ENCODE measurements at places on chromosomes 4 and X.

DNA sequence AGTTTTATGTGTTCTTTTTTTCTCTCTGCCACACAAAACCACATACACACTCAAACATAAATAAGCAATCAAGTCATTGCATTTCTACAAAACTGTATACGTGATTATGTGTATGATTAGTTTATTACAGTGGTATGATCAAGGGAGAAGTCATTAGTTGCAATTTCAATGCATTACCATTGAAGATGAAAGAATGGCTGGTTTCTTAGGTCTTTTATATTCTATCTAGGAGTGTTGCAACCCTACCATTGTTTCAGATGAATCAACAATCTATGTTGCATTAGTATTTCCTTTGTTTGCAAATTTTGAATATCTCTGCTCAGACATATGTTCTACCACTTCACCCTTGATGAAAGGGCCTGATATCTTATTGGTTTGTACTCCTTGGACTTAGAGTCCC is 6.8 kb downstream of the ANXA3 start:
- DNase-seq: no peak

- DNase-seq: no peak
Measured at GRCh38 chr4:39718366-39719323, 20.7 kb downstream of the UBE2K start.

GRCh38 chr4:52676536-52676935 is 17.4 kb upstream of the USP46 start:
- DNase-seq: no peak

DNA sequence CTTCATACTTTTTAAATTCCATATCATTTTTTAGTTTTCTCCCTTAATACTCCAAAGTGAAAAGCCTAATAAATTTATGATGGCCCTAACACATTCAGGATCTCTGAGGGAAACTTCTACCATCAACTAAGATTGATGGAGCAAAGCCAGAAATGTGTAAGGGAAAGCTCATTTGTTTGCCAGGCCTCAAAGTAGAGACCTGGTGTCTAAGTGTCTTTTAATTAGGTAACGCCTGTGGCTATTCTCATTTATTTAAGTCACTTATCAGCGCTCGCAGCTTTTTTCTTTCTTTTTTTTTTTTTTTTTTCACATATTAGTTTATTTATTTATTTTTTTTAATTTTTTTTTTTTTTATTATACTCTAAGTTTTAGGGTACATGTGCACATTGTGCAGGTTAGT is 242.4 kb downstream of the TMA16 start:
- no peak for DNase-seq

DNA sequence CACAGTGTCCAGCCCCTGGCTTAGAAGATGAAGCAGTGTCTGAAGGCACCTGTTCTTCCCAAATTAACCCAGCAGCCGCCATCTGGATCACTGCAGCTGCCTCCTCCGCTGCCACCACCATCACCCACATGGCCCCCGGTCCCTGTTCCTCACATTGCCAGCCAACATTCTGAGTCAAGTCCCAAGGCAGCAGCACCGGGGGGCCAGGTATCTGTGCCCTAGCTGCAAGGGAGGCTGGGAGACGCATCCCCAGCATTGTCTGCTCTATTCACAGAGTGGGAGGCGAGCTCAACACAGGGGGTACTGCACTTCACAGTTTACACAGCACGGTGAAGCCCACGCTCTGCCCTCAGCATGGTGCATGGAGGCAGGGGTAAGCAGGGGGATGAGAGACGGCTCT is 42.3 kb upstream of the MAN2B2 start:
- no peak for DNase-seq

DNA sequence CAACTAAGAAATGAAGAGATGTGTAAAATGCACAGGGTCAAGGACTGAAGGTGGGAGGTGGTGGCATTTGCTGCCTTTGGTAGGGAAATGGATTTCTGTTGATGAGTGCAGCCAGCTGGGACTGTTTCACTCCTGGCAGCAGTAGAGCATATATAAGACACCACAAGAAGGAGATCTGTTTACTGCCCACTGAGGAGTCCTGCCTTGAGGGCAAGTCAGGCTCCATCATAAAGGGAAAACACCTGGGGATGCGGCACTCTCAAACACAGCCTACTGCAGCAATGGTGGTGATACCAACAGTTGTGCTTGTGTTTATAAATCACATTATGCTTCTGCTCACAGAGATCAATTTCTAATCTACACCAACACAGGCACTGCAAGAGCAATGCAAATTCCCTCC is 222.1 kb downstream of the TACR3 start:
- DNase-seq: no peak

DNA sequence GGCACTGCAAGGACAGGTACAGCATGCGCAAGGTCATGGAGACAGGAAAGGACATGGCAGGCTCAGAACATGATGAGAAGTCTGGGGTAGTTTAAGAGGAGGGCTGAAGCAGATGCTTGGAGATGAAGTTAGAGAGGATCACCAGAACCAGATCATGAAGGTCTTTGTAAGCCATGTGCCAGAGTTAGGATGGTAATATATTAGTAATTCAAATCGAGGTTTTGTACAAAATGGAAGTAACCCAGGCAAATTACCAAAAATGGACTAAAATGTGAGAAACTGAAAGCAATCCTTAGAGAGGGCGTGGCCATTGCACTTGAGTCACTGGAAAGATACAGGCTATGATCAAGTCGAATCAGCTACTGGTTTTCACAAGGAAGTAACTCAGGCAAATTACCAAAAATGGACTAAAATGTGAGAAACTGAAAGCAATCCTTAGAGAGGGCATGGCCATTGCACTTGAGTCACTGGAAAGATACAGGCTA is 13.5 kb downstream of the RXFP1 start:
- DNase-seq: no peak

DNA sequence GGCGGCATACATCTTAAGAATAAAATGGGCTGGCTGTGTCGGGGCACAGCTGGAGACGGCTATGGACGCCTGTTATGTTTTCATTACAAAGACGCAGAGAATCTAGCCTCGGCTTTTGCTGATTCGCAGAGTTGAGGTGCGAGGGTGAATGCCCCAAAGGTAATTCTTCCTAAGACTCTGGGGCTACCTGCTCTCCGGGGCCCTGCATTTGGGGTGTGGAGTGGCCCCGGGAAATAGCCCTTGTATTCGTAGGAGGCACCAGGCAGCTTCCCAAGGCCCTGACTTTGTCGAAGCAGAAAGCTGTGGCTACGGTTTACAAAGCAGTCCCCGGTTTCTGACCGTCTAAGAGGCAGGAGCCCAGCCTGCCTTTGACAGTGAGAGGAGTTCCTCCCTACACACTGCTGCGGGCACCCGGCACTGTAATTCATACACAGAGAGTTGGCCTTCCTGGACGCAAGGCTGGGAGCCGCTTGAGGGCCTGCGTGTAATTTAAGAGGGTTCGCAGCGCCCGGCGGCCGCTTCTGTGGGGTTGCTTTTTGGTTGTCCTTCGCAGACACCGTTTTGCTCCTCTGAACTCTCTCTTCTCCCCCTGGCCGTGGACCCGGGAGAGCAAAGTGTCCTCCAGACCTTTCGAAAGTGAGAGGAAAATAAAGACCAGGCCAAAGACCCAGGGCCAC is 1.9 kb downstream of the SHOX start:
- DNase-seq: no peak

- DNase-seq: peak; percentile 28
Measured at GRCh38 chr4:183876268-183876934, 28.7 kb upstream of the STOX2 start.

GRCh38 chrX:115330498-115331168 is 41.1 kb downstream of the LUZP4 start:
- DNase-seq: peak; percentile 41

- no peak for DNase-seq
Measured at GRCh38 chr4:26075583-26075982, 161.6 kb downstream of the SMIM20 start.

DNA sequence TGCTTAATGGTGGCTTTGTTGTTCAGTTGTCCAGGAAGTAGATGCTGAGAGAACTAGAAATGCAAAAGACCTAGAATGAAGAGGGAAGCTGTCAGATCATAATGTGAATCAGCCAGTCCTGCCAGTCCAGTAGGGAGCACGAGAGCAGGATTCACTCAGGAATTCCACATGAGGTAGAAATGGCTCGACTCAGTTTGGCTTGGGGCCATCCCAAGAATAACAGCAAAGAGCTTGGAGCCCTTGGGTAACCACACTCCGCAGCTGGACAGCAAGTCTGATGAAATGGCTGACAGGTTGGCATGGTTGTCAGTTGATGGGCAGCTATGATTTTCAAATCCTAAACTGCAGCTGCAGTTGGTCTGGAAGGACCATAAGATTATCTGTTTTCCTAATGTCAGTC is 44.5 kb upstream of the WDR1 start:
- no peak for DNase-seq

DNA sequence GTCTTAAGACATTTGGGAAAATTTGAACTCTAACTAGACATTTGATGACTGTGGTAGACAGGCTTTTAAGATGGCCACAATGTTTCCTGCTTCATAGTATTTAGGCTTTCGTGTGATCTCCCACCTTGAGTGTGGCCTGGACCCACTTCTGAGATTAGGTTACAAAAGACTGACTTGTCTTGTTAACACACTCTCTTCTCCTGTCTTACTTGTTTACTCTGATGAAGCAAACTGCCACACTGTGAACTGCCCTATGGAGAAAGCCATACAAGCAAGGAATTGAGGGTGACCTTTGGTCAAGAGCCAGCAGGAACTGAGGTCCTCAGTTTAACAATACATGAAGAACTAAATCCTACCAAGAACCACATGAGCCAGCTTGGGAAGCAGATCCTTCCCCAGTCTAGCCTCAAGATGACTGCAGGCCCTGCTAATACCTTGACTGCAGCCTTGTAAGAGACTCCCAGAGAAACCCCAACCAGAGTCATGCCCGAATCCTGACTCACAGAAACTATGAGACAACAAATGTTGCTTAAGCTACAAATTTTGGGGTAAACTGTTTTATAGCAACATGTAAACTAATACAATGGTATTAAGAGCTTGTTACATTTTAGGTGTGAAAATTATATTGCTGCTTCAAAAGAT is 20.3 kb downstream of the UBA6 start:
- DNase-seq: no peak

GRCh38 chr4:166956484-166956883 is 277.8 kb downstream of the SPOCK3 start:
- DNase-seq: no peak

DNA sequence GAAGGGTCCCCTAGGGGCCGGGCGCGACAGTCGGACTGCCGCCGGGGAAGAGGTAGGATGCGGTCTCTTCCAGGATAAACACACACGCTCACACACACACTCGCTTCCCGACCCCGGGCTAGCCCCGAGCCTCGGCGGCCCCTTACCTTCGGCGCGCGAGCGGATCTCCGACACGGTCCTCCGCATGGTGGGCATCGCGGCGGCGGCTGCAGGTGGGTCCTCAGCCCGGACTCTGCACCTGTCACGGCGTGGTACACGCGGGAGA is 294 bp downstream of the ATP8A1 start:
- DNase-seq: no peak

- no peak for DNase-seq
Measured at GRCh38 chr4:19831644-19832285, 419.9 kb upstream of the SLIT2 start.

DNA sequence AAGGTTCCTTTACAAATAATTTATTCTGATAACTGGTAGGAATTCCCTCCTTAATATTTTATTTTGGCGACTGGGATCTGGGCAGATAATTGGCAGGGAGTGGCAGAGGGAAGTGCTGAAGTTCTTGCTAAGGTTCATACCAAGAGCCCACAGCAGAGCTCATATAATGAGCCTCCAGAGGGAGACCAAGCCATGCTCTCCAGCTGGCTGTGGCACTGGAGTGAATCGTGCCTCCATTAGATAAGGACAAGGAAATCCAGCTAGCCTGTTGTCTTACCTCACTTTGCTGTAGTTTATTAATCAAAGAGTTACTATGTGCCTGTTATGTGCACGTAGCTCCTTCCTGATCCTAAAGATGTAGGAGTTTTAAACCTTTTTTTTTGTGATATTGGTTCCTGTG is 1.3 kb downstream of the ASB12 start:
- no peak for DNase-seq

- no peak for DNase-seq
Measured at GRCh38 chrX:86455495-86455894, 307.2 kb downstream of the DACH2 start.

DNA sequence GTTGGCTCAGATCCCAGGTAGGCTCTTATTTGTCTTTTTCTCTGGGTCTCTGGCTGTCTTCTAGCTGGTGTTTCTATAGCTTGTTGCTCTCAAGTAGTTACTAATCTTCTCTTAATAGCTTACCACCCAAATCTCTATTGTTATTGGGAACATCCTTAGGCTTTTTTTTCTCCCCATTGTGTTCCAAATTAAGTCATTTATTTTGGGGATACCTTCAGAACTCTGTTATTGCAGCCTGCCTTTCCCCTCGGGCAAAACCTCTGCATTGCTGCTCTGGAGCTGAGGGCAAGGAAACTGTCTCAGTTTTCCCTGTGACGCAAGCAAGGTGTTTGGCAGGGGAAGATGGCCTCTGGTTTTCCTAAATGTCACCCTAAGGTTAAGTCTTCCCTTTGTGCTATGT is 338.1 kb upstream of the ZCCHC13 start:
- no peak for DNase-seq

Data from putamen (tissue), 1 donor.